ENCODE measurements at places on chromosomes 7 and 10.

- DNase-seq, result no peak
Observed at GRCh38 chr10:30493609-30494530, 59.9 kb downstream of the MAP3K8 start.

DNA sequence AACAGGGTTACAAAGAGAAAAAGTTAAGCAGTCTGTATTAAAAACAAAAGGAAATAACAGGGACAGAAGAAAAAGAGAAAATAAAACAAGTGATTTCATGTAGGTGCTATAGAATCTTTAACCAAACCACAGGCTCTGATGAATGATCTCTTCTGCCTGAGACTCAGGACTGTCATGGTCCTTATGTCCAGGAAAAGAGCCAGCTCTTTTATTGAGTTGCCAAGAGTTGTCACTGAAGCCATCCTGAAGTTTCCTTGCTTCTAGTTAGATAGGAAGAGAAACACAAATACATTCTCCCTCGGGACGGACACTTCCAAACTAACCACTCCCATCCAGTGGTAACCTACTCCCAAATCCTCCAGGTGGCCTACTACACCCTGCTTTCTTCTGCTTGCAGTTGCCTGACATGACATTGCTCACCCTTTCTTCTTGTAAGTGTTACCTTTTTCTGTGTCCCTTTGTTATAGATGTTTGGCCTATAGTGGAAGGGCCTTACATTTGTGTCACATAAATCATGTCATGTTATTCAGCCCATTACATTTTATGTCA lies 346.7 kb downstream of the NRG3 start:
- DNase-seq, result peak; percentile 39

GRCh38 chr10:127919418-127920271 lies 12.7 kb downstream of the PTPRE start:
- no peak for DNase-seq

DNA sequence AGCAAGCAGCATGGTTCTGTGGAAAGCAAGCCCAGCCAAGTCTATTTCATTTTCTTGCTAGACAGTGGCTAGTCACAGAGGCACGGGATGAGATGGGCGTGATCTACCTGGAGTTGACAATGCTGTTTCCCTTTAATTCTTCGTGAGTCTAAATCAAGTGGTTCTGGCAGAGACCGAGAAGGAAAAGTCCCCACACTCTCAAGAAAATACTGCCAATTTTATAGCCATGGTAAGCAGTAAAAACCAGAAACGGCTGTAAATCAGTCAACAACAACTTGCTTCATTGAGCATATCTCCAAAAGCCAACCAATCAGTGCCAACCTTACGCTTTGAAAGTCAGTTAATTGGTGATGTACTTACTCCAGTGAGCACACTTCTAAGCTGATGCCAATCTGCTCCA lies 223.4 kb downstream of the SEC23IP start:
- DNase-seq, result no peak

GRCh38 chr7:2542011-2542915 lies 13.1 kb downstream of the BRAT1 start:
- no peak for DNase-seq

DNA sequence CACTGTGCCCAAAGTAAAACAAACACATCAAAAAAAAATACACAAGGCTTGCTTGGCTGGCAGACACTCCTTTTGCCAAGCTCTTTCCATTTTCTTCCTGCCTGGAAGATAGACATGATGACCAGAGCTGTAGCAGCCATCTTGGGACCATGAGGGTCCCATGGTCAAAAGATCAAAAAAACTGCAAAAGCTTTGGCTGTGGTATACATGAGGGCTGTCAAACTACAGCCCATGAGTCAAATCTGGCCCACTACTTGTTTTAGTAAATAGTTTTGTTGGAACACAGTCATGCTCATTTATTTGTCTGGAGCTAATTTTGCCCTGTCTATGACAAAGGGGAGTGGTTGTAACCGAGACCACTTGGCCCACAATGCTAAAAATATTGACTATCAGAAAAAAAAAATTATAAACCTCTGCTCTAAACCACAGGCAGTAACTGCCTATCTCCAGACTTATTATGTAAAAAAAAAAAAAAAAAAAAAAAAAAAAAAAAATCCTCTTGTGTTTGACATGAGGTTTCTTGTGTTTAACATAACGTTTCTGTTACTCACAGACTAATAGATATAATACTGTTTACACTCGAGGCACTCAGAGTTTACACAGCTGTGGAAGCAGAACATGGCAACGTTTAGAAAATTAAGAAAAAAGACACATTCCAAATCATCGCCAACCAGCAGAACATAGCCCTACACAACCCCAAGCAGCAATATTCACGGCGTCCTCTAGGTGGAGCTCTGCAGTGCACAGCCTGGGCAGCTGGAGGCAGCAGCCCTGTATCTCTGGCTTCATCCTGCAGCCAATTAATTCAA lies 36.9 kb downstream of the ASB13 start:
- DNase-seq, result peak; percentile 58

DNA sequence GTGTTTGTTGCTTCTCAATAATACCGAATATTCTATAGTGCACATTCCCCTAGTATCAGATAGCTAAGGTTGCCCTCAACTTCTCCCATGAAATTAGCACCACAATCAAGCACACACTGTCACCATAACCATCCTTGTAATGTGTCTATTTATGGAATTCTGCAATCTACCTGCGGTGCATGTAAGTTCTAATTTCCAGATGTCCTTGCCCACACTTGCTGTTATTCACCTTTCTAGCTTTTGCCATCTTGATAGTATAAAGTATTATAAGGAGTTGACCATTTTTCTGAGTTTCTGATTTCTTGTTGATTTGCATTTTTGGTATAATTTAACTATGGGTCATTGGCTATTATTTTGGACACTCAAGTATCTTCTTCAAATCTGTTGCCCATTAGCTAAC lies 490.1 kb upstream of the GALNT17 start:
- DNase-seq, result no peak

DNA sequence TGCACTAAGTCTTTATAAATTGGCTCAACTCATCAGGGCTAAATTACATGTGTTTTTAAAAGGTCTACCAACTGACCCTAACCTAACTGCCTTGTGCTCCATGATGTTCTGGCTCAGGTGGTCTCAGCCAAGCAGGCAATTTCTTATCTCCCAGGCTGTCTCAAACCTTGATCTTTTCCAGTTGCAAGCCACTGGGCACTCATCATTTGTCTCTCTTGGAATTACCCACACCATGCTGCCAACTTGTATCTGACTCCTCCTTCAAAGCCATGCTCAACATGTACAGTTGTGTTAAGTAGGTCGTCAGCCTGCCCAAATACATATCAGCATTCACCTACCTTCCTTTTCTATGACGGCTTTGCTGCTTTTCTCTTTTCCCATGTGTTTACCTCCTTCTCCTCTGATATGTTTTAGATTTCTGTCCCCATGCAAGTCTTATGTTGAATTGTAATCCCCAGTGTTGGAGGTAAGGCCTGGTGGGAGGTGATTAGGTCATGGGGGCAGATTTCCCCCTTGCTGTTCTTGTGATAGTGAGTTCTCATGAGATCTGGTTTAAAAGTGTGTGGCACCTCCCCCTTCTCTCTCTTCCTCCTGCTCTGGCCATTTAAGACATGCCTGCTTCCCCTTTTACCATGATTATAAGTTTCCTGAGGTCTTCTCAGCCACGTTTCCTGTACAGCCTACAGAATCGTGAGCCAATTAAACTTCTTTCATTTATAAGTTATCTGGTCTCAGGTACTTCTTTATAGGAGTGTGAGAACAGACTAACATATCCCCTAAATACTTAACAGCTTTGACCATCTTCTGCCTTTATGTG lies 130.0 kb downstream of the ELAPOR2 start:
- peak; percentile 37 for DNase-seq
